ENCODE measurements at places on chromosomes 13 and 19. TPM values are rescaled to one million over a fixed set of nuclear protein-coding genes. Genes with fewer than 3 reads are reported as not detected.

GRCh38 chr13:29587645-29588044 lies 7.8 kb downstream of the SLC7A1 start:
- DNase-seq, result no peak

GRCh38 chr13:60590800-60591747 lies 194.1 kb downstream of the TDRD3 start:
- no peak for DNase-seq

The ZNF578 gene
- not detected for polyA plus RNA-seq

The LGI4 gene
- 0.18 TPM for polyA plus RNA-seq

The CCNE1 gene
- 0.74 TPM for polyA plus RNA-seq

The MYO16 gene
- polyA plus RNA-seq, result 0.37 TPM

All from liver (tissue), 10 donors.